ENCODE measurements at places on chromosomes 12 and 14.

GRCh38 chr12:68131867-68132414 lies 27.6 kb downstream of the IFNG start:
- DNase-seq, result no peak

GRCh38 chr12:87720967-87721366 lies 308.2 kb downstream of the C12orf50 start:
- DNase-seq, result no peak

DNA sequence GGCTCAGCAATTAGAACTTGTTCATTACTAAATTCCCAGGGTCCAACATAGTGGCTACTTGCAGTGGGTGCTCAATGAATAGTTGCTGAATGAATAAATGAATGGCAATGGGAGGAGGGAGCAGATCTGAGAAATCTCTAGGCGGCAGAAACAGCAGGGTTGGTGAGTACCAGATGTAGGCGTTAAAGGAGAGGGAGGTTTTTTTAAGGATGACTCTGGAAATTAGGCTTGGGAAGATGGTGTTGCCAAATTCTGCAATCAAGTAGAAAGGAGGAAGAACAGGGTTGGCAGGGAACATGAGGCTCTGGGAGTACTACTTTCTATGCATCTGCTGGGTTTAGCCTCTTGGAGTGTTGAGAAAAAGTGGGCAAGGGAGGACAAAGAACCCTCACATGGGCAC lies 207.1 kb downstream of the APAF1 start:
- no peak for DNase-seq

DNA sequence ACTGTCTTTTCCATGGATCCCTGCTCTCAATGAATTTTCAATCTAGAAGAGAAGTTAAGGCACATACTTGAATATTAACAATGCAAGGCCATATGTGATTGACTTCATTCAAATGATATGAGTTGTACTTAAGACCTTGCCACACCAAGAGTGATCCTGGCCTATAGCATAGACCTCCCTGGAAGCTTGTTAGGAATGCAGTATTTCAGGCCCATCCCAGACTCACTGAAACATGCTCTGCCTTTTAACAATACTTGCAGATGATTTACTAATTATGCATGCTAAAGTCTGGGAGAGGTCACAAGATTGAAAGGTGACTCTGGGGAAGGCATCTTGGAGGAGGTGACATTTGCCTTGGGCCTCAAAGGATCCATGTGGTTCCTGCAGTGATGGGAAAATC lies 43.2 kb downstream of the RFX4 start:
- no peak for DNase-seq

GRCh38 chr12:113055594-113056380 lies 743 bp upstream of the DTX1 start:
- DNase-seq, result no peak

All from stimulated activated CD4-positive, alpha-beta T cell treated with anti-CD3 and anti-CD28 coated beads, Interleukin-12 subunit alpha, Interleukin-12 subunit beta, amount 100 ng/mL, for 4 hours (primary cell).